ENCODE measurements at places on chromosomes 1 and 21.

GRCh38 chr21:33332143-33332542 is 7.4 kb downstream of the IFNAR1 start:
- DNase-seq = no peak

- no peak for DNase-seq
Observed at GRCh38 chr1:234541286-234541975, 62.5 kb upstream of the TARBP1 start.

DNA sequence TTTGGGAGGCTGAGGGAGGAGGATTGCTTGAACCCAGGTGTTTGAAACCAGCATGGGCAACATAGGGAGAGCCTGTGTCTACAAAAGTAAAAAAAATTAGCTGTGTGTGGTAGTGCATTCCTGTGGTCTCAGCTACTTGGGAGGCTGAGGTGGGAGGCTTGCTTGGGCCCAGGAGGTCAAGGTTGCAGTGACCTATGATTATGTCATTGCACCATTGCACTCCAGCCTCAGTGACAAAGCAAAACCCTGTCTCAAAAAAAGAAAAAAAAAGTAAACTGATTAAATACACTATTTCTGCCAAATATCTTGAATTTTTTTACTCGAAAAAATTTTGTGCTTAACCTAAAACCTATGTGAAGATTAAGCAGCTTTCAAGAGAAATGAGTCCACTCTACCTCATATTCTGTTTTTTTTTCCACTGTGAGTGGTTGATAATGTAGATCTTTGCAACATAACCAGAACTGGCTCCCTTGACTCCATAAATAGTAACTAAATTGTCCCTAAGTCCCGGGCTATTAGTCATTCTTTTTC is 19.4 kb upstream of the ZNF281 start:
- DNase-seq = no peak

DNA sequence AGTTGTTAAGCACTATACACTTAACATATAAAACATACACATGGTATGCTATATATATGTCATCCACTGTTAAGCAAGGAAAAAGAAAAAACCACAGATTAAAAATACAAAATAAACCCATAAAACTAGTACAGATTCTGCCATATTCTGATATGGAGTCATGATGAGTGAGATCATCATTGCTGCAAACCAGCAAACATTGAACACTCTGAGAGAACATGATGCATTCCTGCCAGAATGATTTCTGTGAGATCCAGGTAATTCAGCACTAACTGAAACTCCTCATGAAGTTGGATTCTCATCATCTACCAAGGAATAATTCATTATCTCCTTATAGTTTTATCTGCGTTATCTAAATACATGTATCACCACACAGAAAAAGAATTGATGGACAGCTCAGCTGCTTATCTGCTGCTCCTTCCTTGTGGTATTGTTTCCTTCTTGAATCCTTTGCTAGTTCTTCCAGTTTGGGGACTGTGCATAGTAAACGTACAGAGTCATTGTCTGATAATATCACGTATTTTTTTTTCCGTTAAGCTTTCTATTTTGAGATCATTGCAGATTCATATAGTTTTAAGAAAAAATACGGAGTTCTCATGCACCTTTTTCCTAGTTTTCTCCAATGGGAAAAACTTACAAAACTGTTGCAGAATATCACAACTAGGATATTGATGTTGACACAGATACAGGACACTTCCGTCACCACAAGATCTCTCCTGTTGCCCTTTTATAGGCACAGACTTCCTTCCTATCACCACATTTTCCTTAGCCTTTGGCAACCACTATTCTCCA is 9.3 kb downstream of the RAB4A start:
- DNase-seq = no peak

GRCh38 chr1:189970331-189971230 is 507.1 kb downstream of the BRINP3 start:
- DNase-seq = no peak

- DNase-seq = peak; percentile 63
Observed at GRCh38 chr1:46446646-46447498, 42.8 kb upstream of the DMBX1 start.

- no peak for DNase-seq
Observed at GRCh38 chr21:25657140-25657539, 18.1 kb downstream of the JAM2 start.

DNA sequence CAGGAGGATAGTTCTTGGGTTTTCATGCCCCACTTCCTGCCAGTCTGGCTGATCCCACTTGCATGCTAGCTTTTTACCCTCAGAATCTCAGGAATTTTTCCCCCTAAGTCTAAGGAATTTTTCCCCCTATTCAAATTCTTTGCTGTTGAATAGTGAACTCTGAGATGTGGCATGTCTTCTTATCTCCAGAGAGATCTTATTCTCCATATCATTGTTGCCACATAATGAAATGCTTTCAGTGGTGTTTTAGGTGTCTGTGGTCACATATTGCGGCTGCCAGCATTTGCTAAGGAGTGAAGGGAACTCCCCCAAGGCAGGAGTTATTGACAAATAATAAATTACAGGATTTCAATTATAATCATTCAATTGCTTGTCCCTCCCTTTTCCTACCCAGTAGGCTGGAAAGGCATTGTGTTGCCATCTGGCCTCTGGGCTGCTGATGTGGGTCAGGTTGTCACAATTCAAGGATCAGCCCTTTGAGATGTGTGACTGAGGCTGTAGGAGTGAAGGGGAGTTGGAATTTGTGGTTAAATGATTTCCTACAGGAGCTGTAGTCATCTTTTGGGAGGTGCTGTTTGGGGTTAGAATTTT is 3.9 kb upstream of the FLG start:
- no peak for DNase-seq

GRCh38 chr1:41629571-41629970 is 145.1 kb upstream of the EDN2 start:
- DNase-seq = no peak

DNA sequence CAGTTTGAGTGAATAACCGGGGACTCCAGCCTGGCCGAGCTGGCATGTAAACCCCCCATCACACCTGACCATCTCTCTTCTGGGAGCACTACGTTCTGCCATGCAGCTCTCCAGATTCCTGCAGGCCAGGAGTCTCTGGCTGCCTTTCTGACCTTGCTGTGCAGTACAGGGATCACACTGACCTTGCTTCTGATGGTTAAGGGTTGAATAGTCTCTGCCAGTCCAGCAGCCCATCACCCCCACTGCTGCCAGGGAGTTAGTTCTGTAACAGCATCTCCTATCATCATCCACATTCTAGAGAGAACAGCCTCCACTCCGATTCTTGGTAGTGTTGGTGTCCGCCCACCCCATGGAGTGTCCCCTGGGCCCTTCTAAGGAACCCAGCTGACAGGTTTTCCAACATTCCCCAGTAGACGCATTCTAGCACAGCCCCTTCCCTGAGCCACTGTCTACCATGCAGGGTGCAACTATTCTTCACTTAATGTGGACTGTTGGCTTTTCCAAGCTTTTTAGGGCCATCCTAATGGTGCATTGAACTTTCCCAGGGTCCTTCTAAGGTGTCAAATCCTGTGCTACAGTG is 109.8 kb downstream of the RIPK4 start:
- no peak for DNase-seq

Data from activated CD4-positive, alpha-beta T cell treated with anti-CD3 and anti-CD28 coated beads, Interleukin-2, amount 50 U/mL, for 24 hours (primary cell).